ENCODE measurements at places on chromosomes 2 and 18.

GRCh38 chr2:144270951-144271350 is 249.0 kb downstream of the ZEB2 start:
- DNase-seq = no peak

DNA sequence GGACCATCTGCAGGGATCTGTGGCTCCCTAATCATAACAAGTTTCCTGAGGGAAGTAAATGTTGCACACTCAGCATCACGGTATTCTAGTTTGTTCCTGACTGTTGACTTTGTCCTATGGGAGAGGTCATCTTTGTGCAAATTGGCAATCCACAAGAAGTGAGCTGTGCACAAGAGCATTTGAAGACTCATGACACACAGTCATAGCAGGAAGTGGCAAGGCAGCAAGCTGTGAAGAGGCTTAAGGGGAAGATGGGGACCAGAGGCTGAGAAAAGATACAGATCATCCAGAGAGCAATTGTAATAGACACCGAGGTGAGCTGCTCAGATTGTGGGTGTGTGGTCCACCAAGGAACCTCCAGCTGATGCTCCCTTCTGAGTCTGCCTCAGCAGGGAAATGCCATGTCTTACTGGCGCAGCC is 2.7 kb downstream of the TNP1 start:
- DNase-seq = no peak

GRCh38 chr2:100293341-100294161 is 28.8 kb downstream of the LONRF2 start:
- no peak for DNase-seq

- DNase-seq = no peak
These were observed 7.9 kb downstream of the INPP4A start for GRCh38 chr2:98452396-98453027.

- DNase-seq = no peak
These were observed 151.0 kb downstream of the HDAC4 start for GRCh38 chr2:239249776-239250175.
